GM12878 (cell line): ENCODE measurements at places on chromosomes 1 and 21. TPM values are rescaled to one million over a fixed set of nuclear protein-coding genes. Genes with fewer than 3 reads are reported as not detected.
A peak's percentile ranks its signal among the peaks of the same experiment; 100 is the strongest.

GRCh38 chr1:55288245-55288644 lies 73.1 kb upstream of the USP24 start:
- DNase-seq = peak; percentile 55

ARHGEF16 gene
- not detected in 2 replicates for total RNA-seq

DNA sequence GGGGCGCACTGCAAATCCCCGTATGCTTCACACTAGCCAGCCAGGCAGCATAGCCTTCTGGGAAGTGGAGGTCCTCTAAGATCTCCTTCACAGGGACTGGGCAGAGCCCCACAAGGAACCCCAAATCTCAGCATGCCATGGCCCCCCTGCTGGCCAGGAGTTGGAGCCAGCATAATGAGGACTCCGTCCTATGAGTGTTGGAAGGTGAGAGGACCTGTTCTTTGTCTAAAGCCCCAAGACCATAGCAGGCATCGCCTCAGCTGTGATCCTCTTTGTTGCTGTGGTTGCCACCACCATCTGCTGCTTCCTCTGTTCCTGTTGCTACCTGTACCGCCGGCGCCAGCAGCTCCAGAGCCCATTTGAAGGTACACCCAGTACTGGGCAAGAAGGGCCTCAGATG lies 1.5 kb downstream of the SHISA4 start:
- no peak for DNase-seq

- DNase-seq = no peak
These were observed 6.3 kb downstream of the ARF1 start for GRCh38 chr1:228088586-228089498.

- no peak for DNase-seq
These were observed 5.6 kb upstream of the PCBP3 start for GRCh38 chr21:45637883-45638282.
